ENCODE measurements at places on chromosomes 6 and 20.
A peak's percentile ranks its signal among the peaks of the same experiment; 100 is the strongest.

DNA sequence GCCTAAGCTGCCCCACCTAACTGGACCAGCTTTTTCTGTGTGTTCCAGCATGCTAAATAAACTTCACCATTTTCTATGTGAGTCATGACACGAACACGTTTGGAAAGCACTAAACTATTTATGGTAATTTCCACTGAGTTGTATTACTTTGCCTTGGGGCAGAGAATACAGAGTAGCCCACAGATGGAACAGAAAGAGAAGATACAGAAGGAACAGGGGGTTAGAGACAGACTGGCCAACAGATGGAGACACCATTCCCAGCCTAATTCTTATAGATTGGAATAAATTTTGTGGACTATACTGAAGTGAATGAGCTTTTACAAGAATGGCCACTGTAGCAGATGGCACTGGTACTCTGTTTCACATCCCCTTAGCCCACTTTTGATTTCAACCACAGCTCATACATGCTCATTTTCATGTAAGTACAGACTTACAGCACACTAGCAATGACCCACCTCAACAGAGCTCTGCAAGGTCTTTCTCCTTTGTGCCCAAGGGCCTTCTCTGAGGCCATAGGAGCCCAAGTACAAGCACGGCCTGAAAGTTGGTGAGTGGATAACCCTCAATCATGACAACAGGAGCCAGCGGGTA lies 13.1 kb upstream of the NT5DC1 start:
- no peaks in the 10 kb centered on the region for H3K36me3 ChIP-seq
- H3K27me3 ChIP-seq = no peaks in the 10 kb centered on the region
- DNase-seq = no peak
- no peak overlapping the region for H3K4me3 ChIP-seq
- H3K4me1 ChIP-seq = no peaks in the 10 kb centered on the region
- H3K27ac ChIP-seq = no peak overlapping the region

DNA sequence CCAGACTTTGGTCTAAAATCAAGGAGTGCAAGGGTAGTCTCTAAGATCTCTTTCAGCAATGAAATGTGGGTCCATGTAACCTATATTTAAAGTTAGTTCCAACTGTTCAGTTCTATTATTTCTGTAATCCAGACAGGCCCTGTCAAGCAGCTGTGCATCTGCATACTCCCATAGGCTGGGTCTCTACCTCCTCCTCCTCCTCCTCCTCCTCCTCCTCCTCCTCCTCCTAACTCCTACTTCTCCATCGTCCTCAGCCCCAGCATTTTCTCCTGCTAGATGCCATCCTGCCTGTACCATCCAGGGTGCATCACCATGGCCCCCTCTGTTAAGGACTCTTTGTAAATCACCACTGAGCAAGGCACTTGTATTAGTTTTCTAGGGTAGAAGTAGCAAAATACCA lies 52.4 kb upstream of the TPD52L1 start:
- no peaks in the 10 kb centered on the region for H3K4me1 ChIP-seq
- H3K27me3 ChIP-seq = no peaks in the 10 kb centered on the region
- DNase-seq = no peak
- H3K4me3 ChIP-seq = no peak overlapping the region
- no peak overlapping the region for H3K27ac ChIP-seq

GRCh38 chr6:43878823-43879495 lies 108.9 kb downstream of the VEGFA start:
- no peaks in the 10 kb centered on the region for H3K27me3 ChIP-seq
- DNase-seq = no peak
- H3K4me1 ChIP-seq = no peaks in the 10 kb centered on the region
- H3K36me3 ChIP-seq = no peaks in the 10 kb centered on the region
- no peak overlapping the region for H3K27ac ChIP-seq

DNA sequence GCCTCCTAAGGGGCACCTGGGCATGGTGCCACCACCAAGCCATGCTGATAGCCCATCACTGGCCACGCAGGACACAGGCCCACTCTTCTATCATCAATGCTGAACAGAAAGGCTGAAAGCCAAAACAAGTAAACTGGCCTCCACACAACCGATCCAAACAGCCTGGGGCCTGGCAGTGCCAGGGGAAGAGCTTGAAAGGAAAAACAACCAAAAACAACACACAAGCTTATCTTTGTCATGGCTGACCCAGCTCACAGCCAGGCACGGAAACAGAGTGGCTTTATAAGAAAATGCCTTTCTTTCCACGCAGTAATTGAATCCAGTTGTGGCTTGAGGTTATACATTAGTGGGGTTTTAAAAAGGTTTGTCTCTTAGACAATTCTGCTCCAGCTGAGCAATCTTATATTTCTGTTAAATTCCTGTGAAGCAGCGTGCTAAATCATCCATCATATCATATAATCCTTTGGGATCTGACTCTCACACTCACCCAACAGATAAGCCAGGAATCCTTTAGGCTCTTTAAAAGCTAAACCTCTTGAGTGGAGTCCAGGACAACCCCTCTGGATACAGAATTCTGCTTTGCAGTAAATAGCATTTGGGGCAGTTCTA lies 65.4 kb upstream of the SLC22A16 start:
- H3K27me3 ChIP-seq = no peaks in the 10 kb centered on the region
- peak overlapping the region; percentile 86 for H3K27ac ChIP-seq
- no peak overlapping the region for H3K4me3 ChIP-seq

DNA sequence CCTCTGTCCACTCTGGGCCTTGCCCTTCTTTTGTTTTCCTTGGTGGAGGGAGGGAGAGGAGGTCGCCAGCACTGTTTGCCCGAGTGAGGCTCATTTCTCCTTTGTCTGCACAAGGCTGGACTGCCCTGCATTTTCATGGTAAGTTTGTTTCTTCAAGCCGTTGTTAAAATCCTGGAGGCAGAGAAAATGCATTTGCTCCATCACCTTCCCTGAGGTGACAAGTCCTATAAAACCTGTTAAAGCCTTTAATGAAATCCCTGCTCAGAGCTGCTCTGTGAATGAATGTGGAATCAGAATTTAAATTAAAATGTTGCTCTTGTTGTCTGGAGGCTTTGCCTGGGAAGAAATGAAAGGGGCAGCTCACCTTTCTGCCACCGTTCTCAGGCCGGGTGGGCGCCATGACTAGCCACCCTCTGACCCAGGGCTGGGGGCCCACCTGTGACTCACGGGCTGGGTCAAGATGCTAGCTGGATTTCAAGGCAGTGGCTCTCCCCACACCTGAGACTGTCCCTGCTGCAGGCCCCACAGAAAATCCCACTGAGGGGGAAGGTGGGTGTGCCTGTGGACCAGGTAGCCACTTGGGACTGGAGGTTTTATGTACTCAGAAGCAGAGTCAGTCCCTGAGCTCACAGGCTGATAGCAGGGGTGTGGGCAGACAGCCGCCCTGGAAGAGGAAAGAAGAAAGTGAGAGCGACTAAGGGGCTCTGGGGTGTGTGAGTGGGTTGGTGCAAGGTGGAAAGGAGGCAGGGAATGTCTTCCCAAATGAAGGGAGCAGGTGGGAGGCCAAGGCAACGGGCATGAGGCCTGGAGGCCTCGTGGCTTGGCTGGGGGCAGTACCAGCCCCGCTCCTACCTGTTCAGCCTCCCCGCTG lies 24.0 kb upstream of the MYT1 start:
- H3K27me3 ChIP-seq = no peaks in the 10 kb centered on the region
- H3K36me3 ChIP-seq = no peaks in the 10 kb centered on the region
- no peak for DNase-seq
- no peak overlapping the region for H3K27ac ChIP-seq

GRCh38 chr6:104787305-104787704 lies 72.4 kb downstream of the HACE1 start:
- H3K27me3 ChIP-seq = no peaks in the 10 kb centered on the region
- no peak for DNase-seq
- H3K4me3 ChIP-seq = no peak overlapping the region
- H3K4me1 ChIP-seq = no peaks in the 10 kb centered on the region
- no peak overlapping the region for H3K27ac ChIP-seq

- peaks cover 51% of the 10 kb centered on the region for H3K4me1 ChIP-seq
- H3K27ac ChIP-seq = peak overlapping the region; percentile 69
- H3K4me3 ChIP-seq = no peak overlapping the region
- peaks cover 27% of the 10 kb centered on the region for H3K36me3 ChIP-seq
These were observed 97.5 kb downstream of the ZMYND8 start for GRCh38 chr20:47258745-47259695.

DNA sequence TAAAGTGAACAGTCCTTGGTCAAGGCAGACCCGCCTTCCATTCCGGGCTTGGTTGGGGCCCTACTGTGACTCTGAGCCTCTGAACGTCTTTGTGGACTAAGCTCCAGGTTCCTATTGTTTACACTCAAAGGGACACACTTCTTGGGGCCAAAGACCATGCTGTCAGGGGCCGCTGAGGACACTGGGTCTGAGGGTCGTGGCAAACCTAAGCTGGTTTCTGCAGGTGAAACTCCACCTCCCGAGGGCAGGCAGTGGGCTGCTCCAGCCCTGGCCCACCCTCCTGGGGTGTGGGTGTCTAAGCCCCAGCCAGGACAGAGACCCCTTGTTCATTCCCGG lies 43.1 kb downstream of the DSTN start:
- no peak for DNase-seq
- no peaks in the 10 kb centered on the region for H3K27me3 ChIP-seq
- peaks cover 61% of the 10 kb centered on the region for H3K4me1 ChIP-seq
- H3K4me3 ChIP-seq = no peak overlapping the region

GRCh38 chr20:46273717-46274116 lies 34.6 kb downstream of the CDH22 start:
- no peak for DNase-seq
- H3K36me3 ChIP-seq = no peaks in the 10 kb centered on the region
- H3K4me1 ChIP-seq = no peaks in the 10 kb centered on the region
- no peaks in the 10 kb centered on the region for H3K27me3 ChIP-seq
- no peak overlapping the region for H3K27ac ChIP-seq

DNA sequence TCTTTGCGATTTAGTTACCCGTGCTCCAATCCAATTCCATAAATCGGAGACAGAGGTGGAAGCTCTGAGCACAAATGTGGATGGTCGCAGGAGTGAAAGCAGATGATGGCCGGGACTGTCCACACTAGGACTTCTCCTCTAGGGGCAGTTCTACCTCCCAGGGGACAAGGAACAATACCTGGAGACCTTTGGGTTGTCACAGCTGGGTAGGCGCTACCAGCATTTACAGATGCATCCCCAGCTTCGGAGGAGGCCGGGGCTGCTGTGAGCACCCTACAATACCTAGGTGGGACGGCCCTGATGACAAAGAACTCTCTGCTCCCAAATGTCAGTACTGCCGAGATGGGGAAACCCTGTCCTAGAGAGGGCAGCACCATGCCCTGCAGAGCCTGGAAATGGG lies 195.9 kb upstream of the CDH4 start:
- H3K4me1 ChIP-seq = no peaks in the 10 kb centered on the region
- no peaks in the 10 kb centered on the region for H3K36me3 ChIP-seq
- H3K27me3 ChIP-seq = no peaks in the 10 kb centered on the region
- DNase-seq = no peak
- H3K27ac ChIP-seq = no peak overlapping the region

DNA sequence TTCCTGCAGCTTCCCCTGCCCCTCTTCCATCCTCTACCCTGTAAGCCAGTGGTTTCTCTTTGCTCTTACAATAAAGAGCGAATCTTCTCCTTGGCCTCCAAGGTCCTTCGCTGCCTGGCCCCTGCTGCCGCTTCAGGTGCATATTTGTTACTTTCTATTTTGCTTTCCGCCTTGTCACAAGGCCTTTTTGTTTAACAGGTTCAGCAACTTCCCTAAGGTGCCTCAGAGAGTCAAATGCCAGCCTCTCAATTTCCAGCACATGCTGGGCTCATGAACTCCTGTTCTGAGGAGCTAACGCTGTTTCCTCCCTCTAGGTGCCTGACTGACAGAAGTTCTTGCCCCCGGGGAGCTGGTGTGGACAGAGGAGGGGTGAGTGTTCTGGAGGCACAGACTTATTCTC lies 42.4 kb upstream of the EPB41L1 start:
- H3K27me3 ChIP-seq = no peaks in the 10 kb centered on the region
- no peak overlapping the region for H3K4me3 ChIP-seq
- no peak for DNase-seq
- H3K27ac ChIP-seq = no peak overlapping the region
- no peaks in the 10 kb centered on the region for H3K36me3 ChIP-seq

DNA sequence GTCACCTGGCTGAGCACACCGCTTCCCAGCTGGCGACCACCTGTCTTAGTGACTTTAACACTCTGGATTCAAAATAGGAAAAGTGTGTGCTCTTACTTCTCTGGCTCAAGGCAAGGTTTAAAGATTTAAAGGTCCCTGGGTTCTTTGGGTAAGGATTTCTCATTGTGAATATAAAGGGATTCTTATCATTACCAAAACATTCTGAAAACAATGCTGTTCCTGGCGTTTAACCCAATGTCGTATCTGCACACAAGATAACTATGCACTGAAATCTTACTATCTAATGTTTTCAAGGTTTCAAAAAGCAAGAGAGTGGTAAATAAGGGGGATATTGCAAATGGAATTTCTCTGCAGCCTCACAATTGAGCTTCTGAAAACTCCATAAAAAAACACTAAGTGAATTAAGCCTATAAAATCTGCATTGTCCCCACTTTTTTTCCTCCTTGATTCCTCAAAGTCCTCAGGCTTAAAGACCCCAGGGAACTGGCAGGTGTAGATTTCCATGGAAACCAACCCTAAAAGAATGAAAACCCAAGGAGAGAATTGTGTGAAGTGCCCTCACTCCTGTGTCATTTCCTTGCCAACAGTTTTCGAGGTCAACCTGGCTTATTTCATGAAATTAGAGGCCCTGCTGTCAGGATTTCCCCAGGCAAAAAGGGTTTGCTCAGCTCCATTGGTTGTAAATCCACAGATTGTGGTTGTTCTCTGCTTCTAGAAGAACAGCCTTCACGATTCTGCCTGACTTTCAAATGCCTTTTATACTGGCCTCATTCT lies 44.0 kb downstream of the BMP2 start:
- H3K27me3 ChIP-seq = no peaks in the 10 kb centered on the region
- H3K27ac ChIP-seq = no peak overlapping the region
- no peaks in the 10 kb centered on the region for H3K36me3 ChIP-seq
- no peak overlapping the region for H3K4me3 ChIP-seq

DNA sequence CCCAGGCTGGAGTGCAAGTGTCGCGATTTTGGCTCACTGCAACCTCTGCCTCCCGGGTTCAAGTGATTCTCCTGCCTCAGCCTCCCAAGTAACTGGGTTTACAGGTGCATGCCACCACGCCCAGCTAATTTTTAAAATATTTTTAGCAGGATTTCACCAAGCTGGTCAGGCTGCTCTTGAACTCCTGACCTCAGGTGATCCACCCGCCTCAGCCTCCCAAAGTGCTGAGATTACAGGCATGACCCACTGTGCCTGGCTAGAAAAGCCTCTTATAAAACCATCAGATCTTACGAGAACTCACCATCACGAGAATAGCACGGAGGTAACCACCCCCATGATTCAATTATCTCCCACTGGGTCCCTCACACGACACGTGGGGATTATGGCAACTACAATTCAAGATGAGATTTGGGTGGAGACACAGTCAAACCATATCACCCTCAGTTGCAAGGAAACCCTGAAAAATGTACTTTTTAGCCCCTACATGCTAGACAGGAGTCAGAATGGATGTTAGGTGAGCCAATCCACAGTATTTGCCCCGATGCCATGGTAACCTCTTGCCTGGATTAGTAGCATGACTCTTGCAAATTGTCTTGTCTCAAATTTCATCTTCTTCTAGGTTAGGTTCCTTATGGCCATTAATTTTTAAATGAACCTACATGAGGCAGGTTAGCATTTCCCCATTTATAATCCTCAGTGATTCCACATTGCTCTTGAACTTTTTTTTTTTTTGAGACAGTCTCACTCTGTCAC lies 17.1 kb upstream of the SASH1 start:
- H3K27me3 ChIP-seq = no peaks in the 10 kb centered on the region
- H3K36me3 ChIP-seq = no peaks in the 10 kb centered on the region
- DNase-seq = no peak
- H3K4me1 ChIP-seq = no peaks in the 10 kb centered on the region
- H3K27ac ChIP-seq = no peak overlapping the region

Measured in right atrium auricular region (tissue), 2 donors.